ENCODE measurements at places on chromosomes 13 and 19.

GRCh38 chr13:18212873-18213272 lies 968.8 kb downstream of the TUBA3C start:
- DNase-seq = peak; percentile 18

DNA sequence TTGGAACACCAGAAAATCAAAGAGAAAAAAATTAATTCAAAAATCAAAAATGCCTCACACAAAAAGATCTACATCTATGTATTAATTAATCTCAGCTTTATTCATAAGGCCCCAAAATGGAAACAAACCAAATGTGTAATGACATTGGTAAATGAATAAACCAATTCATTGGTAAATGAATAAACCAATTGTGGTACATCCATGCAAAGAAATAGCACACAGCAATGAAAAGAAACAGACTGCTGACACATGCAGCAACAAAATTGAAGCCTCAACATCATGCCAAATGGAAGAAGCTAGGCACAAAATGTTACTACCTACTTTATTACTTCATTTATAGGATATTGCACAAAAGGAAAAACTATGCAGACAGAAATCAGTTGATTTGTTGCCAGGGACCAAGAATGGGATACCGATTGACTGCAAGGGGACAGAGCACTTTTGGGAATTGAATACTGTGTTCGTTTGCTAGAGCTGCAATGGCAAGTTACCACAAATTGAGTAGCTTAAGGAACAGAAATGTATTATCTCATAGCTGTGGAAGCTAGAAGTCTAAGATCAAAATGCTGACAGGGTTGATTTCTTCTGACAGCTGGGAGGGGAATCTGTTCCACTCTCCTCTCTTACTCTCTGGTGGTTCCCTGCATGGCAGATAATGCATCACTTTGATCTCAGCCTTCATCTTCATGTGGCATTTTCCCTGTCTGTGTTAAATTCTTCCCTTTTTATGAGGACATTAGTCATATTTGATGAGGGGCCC lies 252.8 kb downstream of the RFC3 start:
- no peak for DNase-seq

DNA sequence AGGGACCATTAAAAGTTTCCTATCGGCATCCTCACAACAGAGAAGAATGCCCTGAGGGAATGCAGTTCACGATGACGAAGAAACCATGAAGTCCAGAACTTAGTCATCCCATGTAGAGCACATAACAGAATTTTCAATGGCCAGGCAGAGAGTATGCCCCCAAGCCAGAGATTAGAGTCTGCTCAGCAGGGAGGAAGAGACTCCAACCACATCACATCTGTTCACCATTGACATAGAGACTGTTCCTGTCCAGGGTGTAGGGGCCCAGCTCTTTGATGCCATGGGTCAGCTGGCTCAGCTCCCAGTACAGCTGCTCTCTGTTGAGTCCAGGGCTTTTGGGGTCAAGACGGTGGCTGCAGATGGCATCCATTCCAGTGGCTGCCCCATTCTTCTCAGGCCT lies 68.2 kb downstream of the MBD3L1 start:
- no peak for DNase-seq

DNA sequence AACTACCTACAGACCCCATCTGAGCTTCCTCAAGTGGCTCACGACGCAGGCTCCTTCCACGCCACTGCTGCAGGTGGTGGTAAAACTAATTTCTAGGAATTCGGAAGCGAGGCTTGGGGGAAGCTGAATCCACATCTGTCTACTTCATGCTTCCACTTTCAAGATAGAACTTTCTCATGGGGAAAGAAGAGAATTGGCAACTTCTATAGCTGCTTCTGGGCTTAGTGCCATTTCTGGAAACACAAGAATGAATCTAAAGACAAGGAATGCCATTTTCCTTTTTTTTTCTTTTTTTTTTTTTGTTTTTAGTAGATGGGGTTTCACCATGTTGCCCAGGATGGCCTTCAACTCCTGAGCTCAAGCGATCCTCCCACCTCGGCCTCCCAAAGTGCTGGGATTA lies 2.8 kb upstream of the NLRP12 start:
- no peak for DNase-seq

GRCh38 chr13:60925686-60926085 lies 490.0 kb downstream of the PCDH20 start:
- no peak for DNase-seq

DNA sequence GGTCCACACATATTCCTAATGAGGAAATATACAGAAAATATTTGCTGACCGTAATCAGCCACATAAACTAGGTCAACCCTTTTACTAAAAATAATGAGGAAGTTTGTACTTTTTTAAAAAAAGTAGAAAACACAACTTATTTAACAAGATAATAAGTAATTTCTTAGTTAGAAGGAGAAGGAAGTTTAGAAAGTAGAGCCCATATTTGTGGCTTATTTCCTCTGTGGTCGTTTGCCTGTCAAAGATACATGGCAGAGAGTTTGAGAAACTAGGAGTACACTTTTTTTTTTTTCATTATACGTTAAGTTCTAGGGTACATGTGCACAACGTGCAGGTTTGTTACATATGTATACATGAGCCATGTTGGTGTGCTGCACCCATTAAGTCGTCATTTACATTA lies 1205.2 kb upstream of the MIR17HG start:
- no peak for DNase-seq

GRCh38 chr19:19022380-19022961 lies 10.8 kb downstream of the SUGP2 start:
- no peak for DNase-seq

DNA sequence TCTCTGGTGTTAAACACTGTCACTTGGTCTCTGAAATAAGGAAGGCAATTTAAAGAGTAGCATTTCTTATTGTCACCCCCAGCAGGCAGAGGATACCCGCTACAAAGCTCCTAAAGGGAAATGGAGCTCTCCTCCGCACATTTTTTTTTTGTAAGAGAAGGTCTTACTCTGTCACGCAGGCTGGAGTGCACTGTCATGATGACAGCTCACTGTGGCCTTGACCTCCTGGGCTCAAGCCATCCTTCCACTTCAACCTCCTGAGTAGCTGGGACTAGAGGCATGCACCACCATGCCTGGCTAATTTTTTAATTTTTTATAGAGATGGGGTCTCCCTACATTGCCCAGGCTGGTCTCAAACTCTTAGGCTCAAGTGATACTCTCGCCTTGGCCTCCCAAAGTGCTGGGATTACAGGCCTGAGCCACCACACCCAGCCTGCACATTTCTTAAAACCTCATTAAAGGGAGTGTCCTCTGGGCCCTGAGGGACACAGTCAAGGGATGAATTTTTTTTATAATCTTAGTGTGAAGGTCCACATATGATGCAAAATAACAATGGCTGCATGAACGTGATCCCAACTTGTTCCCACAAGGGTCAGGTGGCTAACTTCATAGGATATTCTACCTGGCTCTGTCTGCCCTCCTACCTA lies 32.1 kb downstream of the SLC25A30 start:
- DNase-seq = no peak

DNA sequence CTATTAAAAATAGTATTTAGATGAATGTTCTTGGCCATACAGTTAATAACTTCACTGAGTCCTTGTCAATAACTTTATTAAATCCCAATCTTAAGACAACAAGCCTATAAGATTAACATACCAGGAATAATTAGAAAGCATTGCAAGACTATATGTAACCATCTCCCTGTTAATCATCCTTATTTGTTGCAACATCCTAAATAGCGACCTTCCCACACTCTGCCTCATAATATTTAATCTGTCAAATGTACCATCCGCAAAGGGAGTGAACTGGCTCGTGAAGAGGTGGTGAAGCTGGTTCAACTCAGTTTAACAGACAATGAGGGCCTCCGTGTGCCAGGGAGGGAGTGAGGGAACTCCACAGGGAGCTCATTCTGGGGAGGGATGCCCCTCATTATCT lies 33.9 kb downstream of the KL start:
- no peak for DNase-seq

- no peak for DNase-seq
Measured at GRCh38 chr13:91099877-91100276, 247.6 kb upstream of the MIR17HG start.

DNA sequence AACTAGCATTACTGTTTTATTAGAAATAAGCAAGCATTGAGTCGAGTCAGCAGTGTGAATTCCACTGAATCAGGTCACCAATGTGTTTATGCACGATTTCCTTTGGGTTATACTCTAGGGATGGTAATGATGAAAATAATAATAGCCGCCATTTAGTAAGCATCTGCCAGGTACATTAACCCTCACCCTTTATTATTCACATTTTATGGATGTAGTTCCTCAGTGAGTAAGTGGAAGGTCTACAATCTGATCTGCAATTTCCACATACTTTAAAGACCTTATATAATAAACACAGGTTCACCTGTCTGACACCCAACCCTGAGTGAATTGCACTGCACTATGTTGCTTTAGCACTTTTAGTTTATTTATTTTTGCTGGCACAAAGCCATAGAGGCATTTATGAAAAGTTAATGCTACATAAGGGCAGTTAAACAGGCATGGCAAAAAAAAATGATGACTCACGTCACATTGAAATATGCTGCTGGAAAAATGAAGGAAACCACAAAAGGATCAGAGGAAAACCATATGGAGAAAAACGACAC lies 122.4 kb downstream of the TRPC4 start:
- no peak for DNase-seq

GRCh38 chr19:15293781-15294491 lies 38.4 kb downstream of the BRD4 start:
- DNase-seq = no peak

GRCh38 chr19:50667759-50668231 lies 18.6 kb downstream of the C19orf81 start:
- DNase-seq = no peak

GRCh38 chr19:17335575-17335974 lies 920 bp upstream of the ANO8 start:
- no peak for DNase-seq

GRCh38 chr19:50465986-50466705 lies 10.2 kb upstream of the EMC10 start:
- DNase-seq = no peak

GRCh38 chr13:112160558-112160957 lies 93.6 kb downstream of the SOX1 start:
- no peak for DNase-seq

GRCh38 chr19:33960566-33960965 lies 163.9 kb downstream of the KCTD15 start:
- DNase-seq = no peak

GRCh38 chr19:7771072-7771471 lies 8.0 kb downstream of the CLEC4M start:
- DNase-seq = no peak

GRCh38 chr13:40220299-40220935 lies 446.0 kb downstream of the FOXO1 start:
- no peak for DNase-seq

DNA sequence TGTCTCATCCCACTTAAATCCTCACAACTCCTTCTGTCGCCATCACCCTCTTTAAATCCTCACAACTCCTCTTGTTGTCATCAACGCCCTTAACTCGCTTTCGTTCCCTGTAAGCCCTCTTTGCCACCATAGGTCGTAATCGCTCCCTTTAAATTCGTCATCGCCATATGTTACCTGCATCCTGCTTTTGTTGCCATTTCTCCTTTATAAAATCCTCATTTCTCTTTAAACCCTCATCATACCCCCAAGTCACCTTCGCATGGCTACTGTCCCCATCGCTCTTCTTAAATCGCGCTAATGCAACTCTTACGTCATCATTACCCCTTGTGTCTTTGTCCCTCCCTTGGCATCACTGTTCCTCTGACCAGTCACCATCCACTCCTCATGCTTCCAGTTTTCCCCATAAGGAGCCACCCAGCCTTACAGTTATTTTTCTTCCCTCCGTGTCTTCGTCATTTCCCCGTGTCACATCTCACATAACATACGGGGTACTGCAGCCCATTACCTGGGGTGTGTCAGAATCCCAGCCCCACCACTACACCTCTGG lies 539 bp downstream of the PLD3 start:
- DNase-seq = no peak

DNA sequence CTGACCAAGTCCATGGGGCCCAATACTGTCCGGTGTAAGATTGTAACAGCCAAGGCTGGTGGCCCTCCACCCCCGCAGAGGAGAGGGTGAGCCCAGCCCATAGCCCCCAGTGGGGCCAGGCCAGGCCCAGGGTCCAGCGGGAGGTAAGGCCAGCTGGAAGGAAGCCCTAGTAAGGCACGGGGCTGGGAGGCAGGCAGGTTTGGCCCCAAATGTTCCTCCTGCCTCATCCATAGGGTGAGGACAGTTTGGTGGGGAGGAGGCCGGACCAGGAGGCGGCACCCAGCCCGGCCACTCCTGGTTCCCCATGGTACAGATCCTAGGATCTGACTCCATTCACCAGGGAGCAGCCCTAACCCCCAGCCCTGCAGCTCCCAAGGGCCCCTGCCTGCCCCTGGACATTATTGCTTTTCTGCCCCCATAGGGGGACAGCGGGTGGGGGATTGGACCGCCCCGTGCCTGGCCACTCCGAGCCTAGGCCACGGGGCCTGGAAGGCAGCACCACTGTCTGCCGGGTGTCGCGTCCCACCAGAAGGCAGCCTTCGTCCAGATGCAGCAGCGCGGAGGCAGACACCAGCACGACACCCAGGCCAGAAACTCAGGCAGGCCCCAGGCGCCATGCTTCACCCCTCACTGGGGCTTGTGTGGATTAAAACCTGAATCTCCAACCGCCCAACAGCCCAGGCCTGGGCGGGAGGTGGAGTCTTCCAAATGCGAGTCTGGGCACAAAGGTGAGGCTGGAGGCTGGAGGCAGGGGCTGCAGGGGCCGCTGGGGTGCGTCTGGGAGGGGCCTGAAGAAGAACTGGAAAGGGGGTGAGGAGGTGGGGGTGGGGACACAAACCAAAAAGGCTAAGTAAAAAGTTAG lies 6.7 kb upstream of the CCNP start:
- no peak for DNase-seq

GRCh38 chr13:23146811-23147625 lies 33.8 kb upstream of the SGCG start:
- DNase-seq = peak; percentile 2

- DNase-seq = no peak
Measured at GRCh38 chr19:15394426-15394825, 14.8 kb upstream of the AKAP8 start.

DNA sequence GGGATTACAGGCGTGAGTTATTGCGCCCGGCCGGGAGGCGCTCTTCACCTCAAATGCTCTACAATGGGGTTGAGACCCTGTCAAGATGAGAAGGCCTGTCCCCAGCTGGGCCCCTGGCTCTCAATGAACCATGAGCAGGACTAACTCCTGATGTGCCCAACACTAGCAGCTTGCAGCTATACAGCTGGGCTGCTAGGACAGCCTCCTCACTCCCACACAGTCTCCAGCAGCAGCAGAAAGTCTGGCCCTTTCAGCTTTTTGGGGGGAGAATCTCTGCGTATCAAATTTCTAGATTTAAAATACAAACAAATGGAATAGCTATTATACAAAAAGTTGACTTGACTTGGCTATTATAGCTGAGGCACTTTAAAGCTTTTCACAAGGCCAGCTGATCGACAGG lies 30.2 kb downstream of the TMTC4 start:
- no peak for DNase-seq

- DNase-seq = no peak
Measured at GRCh38 chr13:52411629-52412028, 5.7 kb upstream of the THSD1 start.

DNA sequence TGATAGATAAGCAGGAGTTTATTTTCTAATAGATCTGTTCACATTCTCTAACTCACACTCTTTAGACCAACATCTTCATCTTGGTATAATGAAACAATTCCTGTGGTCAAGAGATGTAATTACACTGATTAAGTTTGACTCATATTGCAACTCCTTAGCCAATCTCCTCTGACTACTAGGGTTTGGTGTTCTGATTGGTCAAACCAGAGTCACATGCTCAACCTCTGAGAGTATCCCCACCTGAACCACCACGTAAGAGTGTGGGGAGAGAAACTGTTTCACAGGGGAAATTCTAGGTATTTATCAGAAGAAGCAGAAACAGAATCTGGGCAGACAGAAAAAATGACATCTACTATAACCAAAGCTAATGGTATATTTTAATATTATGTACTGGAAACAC lies 42.4 kb downstream of the UQCRFS1 start:
- DNase-seq = no peak

Data from globus pallidus (tissue), 1 donor.